ENCODE measurements at places on chromosomes 16 and 17.

- peak; percentile 39 for DNase-seq
Measured at GRCh38 chr17:38613981-38614779, 8.4 kb upstream of the SRCIN1 start.

DNA sequence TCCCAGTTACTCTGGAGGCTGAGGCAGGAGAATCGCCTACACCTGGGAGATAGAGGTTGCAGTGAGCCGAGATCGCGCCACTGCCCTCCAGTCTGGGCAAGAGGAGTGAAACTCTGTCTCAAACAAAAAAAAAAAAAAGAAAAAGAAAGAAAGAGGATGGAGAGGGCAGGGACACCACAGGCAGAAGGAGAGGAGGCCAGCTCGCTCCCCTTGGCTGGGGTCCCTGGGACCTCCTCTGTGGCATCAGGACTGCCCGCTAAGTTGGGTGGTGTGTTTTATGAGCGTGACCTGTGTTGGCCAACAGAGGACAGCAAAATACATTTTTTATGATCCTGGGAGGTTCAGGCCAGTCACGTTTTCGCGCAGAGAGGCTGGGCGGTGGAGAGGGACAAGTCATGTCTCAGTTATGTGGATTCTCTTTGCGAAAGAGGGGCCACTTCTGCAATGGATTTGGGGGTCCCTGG lies 229.6 kb downstream of the MRTFB start:
- DNase-seq = peak; percentile 60

DNA sequence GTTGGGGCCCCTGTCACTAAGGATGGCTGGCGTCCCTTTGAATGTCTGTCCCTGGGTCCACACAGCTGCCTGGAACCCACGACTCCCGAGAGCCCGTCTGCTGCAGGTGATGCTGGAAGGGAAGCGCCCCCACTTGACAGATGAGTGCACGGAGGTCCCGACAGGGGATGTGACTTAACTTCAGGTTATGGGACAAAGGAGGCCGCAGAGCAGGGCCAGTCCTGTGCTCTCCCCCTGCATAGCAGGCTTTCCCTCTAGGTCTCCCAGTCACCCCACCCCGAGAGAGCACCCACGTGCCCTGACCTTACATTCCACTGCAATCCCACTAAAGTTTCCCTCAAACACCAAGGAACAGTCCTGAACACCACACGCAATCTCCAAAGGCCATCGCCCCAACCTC lies 6.0 kb upstream of the RCVRN start:
- DNase-seq = no peak

DNA sequence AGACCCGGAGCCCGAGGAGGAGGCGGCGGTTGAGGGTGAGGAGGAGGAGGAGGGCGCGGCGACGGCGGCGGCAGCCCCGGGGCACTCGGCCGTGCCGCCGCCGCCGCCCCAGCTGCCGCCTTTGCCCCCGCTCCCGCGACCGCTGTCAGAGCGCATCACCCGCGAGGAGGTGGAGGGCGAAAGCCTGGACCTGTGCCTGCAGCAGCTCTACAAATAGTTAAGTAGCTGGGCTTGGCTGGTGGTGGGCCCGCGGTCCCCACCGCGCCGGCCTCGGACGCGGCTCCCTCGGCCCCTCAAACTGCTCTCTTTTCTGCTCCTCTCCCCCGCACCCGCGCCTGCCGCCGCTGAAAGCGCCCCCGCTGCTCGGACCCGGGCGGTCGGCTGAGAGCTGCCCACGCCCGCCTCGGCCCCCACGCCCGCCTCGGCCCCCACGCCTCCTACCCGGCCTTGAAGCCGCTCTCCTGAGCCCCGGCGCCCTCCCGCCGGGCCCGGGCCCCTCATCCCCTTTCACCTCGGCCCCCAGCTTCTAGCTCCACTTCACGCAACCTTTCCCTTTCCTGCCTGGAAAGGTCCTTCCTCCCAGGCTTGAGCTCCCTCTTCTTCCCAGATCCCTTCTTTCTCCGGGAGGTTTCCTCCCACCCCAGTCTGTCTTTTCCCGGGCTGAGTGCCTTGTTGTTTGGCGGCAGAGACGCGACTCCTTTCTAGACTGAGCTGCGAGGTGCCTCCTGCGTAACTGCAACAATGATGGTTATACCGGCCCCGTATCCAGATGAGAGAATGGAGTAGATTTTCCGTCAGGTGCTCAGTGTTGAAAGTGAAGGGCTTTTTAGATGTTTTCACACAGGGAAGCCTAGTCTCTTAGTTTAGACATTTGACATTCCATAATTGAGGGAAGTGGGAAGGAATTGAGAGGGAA lies 850 bp downstream of the PPM1E start:
- DNase-seq = no peak

DNA sequence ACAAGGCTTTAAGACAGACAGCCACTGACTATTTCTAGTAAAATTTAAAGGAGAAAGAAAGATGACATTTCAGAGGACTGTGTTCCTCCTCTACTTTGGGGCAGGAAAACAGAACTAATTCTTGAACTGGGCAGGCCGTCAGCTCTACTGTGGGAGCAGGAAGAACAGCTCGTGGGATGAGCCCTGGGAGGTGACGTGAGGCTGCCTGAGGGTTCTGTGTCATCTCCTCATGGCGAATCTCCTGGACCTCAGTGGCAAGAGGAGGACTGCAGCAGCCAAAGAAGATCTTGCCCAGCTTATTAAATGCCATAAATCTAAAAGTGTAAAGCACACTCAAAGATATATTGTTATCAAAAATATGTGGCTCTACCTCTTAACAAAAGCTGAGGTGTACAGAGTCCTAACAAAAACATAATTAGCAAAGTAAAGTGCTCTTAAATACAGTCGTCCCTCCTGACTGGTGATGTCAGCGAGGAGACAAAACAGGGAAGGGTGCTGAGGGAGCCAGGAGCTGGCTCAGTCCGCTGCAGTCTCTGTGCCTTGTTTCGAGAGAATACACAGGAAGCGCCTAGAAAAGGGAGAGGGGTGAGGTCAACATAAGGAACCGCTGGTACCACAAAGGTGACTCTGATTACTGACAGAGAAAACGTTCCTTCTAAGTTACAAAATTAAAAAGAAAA lies 58.0 kb downstream of the CREBBP start:
- DNase-seq = no peak

- no peak for DNase-seq
Measured at GRCh38 chr16:16782153-16782552, 403.2 kb downstream of the NPIPA7 start.

GRCh38 chr16:23435500-23435899 lies 17.5 kb downstream of the COG7 start:
- DNase-seq = peak; percentile 81

DNA sequence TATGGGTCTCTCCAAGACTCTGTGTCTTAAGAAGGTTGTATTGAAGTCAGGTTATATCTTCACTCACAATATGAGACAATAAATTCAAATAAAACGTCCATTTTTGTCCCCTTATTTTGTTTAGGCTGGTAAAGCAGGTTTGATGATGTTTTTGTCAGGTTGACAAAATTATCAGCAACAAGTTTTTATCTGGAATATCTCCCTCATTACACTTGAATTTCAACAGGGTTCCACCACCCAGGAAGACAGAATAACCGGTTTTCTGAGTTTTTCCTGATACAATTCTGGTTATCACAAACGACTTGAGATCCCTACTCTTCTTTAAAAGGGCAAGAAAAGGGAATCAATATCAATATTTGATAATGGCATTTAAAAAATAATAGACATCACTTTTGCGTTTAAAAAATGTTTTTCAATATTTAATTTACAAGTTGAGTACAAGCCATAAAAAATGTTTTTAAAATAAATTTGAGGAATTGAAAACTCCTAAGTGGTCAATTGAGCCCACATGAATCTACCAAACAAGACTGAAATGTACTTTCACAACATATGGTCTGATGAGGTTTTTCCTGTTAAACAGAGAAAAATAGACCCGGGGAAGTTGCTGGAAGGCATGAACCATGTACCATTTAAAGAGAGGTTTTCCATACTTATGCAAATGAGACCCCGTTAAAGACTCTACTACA lies 1.4 kb upstream of the ATP6V0A1 start:
- no peak for DNase-seq

GRCh38 chr17:37826497-37827430 lies 81.9 kb upstream of the HNF1B start:
- no peak for DNase-seq

GRCh38 chr17:79747508-79748294 lies 17.0 kb downstream of the ENPP7 start:
- peak; percentile 40 for DNase-seq

DNA sequence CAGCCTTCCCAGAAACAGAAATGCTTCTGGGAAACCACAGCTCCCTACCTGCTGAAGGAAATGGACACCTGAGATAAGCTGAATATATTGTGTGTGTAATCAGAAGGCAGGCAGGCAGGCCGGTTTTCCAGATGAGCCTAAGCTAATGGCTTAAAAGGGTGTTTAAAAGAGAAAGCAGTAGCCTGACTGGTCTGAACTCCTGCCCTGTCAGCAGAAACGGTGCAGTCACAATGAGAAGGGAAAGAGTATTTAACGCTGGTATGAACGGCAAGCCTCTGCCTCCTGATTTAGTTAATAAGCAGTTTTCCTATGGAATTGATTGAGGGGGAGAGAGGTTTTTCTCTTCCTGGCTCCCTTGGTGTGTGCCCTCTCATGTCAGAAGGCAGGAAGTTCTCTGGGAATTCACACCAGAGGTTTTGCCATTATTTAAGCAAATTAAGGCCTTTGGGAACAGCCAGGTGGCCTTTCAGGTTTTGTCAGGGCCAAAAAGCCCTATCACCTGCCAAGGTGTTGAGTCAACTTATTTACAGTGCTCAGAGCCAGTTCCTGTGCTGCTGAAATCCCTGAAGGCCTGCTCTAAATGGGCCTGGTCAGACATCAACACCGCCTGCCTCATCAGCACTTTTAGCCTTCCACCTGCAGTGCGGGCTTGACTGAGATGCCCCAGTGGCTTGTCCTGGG lies 41.6 kb downstream of the CDH1 start:
- no peak for DNase-seq

- no peak for DNase-seq
Measured at GRCh38 chr17:29674281-29674680, 51.6 kb upstream of the CORO6 start.

GRCh38 chr17:43791589-43791988 lies 11.4 kb downstream of the CFAP97D1 start:
- no peak for DNase-seq

- DNase-seq = no peak
Measured at GRCh38 chr16:29232811-29233704, 173.5 kb downstream of the NPIPB11 start.

- DNase-seq = no peak
Measured at GRCh38 chr16:75452464-75453190, 11.9 kb downstream of the TMEM170A start.

GRCh38 chr16:69419956-69420355 lies 4.5 kb upstream of the CYB5B start:
- no peak for DNase-seq

DNA sequence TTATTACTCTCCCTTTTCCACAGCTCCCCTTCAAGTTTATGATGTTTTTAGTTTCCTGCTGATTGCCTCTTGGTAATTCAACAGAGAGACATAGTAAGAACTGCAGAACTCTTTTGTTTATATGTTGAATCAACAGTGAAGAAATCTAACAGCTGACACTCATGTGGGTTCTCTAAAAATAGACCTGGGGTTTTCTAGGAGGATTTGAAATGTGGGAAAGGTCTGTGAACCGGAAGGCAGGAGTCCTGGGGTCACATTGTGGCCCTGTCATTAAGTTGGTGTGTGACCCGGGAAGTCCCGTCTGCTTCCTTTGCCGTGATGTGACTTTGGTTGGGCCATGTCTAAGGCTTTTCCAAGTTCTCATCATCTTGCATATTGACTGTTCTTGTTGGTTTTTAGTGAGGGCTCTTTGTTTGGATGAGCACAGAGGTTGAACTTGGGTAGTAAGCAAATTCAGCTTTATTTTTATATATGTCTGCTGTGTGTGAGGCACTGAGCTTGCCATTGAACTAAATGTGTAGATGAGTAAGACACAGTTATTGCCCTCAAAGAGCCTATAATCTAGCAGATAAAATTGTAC lies 48.5 kb upstream of the HS3ST3A1 start:
- DNase-seq = no peak

GRCh38 chr17:47066841-47067682 lies 88.0 kb upstream of the RPRML start:
- peak; percentile 74 for DNase-seq

DNA sequence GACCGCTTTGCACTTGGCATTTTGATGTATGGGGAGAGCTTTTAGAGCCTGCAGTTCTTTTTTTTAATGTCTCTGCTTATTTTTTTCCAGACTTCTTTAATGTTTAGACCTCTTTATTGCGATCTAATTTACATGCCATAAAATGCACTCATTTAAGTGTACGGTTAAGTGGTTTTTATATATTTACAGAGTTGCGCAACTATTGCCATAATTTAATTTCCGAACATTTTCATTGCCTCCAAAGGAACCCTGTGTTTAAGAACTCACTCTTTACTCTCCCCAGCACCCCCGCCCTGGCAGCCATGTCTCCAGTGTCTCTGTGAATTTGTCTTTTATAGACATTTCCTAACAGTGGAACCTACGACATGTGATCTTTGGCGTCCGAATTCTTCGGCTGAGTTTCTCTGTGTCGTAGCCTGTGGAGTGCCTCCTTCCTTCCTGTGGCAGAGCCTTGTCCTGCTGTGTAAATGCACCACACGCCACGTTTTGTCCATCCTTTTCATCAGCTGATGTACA lies 24.0 kb downstream of the ZNF750 start:
- DNase-seq = peak; percentile 51

GRCh38 chr16:89917773-89918452 lies 749 bp upstream of the MC1R start:
- peak; percentile 64 for DNase-seq

GRCh38 chr16:8703693-8704092 lies 29.3 kb downstream of the ABAT start:
- DNase-seq = no peak

DNA sequence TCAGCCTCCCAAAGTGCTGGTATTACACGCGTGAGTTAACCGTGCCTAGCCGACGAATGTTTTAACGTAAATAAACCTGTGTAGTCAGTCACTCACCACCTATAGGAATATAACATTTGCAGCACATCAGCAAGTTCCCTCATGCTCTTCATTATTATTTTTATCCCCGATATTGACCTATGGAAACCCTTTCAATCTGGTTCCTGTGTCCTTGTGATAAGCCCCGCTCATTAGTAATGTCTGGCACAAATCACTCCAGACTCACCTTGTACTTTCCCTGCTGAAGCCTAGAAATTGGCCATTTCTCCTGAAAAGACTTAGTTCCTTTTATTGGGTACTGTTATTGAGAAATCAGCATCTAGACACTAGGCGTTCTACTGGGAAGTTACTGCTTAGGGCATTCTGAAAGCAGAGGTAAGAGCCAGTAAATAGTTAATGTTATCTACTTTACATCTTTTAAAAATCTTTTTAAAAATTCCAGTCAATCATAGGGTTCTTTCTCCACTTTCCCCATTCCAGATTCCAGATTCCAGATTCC lies 1.5 kb upstream of the PHKG2 start:
- no peak for DNase-seq

- DNase-seq = peak; percentile 63
Measured at GRCh38 chr16:88804173-88804551, 573 bp downstream of the CDT1 start.
